ENCODE measurements at places on chromosomes 2 and 18.

- no peak for DNase-seq
Measured at GRCh38 chr2:236997069-236997715, 88.5 kb upstream of the COPS8 start.

DNA sequence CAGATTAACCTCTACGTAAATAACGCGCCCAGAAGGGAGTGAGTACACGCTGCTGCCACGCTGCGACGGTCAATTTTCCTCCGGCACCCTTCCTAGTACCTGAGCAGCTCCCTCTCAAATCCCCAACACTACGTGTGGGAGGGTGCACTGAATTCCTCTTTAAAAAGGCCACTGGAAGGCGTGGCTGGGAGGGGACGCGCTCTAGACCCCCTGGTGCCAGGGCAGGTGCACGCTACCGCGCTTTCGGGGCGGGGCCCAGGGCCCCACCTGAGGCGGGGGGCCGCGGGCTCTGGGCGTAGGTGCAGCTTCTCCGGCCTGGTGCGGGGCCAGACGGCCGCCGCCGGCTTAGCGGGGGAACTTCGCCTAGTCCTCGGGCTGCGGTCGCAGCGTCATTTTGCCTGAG lies 668 bp upstream of the ANKRD12 start:
- DNase-seq, result peak; percentile 12

DNA sequence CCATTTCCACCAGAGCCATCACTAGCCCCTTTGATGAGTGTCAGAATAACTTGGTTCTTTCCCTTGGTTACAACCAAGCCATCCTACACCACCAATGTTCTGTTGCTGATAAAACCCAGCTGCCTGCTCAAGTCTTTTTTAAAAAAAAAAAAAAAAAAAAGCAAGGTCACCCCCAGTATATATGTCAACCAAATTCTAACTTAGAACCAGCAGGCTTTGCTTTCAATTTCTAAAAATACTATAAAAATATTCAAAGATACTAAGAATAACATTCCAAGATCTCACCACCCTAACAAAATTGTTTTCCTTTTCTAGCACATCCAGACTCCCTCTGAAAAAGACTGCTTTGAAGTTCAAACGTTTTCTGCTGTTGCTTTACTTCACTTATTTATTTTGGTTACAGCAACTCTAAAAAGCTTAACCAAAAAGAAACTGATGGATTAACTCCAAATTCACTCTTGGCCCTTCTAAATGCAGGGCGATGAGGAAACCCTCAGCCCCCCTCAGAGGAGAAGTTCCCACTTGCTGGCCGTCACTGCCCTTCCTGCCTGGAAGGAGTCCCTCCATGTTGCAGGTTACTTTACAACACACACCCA lies 10.9 kb downstream of the UXS1 start:
- DNase-seq, result no peak

DNA sequence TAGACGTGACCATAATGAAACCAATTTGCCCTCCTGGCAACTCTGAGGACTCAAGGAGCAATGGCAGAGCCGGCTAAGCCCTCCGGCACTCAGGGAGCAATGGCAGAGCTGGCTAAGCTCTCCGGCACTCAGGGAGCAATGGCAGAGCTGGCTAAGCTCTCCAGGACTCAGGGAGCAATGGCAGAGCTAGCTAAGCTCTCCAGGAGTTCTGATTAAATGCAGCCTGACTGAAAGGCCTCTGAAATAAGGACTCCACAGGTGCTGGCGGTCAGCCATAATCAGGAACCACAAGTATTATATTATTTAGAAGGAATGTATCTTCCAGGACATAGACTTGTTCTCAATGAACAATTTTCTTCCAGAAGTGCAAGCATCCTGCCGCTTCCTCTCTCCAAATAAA lies 65.2 kb downstream of the C2orf76 start:
- DNase-seq, result no peak

GRCh38 chr18:44586782-44587524 lies 93.7 kb upstream of the SETBP1 start:
- DNase-seq, result no peak

GRCh38 chr18:47863041-47863440 lies 67.4 kb downstream of the SMAD2 start:
- DNase-seq, result no peak

- DNase-seq, result no peak
Measured at GRCh38 chr2:66306483-66306882, 128.4 kb upstream of the MEIS1 start.

- no peak for DNase-seq
Measured at GRCh38 chr2:145119225-145119624, 599.3 kb upstream of the ZEB2 start.

GRCh38 chr2:234254783-234255521 lies 204.4 kb downstream of the SPP2 start:
- DNase-seq, result no peak

- no peak for DNase-seq
Measured at GRCh38 chr18:56291294-56291693, 347.1 kb downstream of the TXNL1 start.

- no peak for DNase-seq
Measured at GRCh38 chr18:60295674-60296073, 76.9 kb downstream of the MC4R start.

GRCh38 chr2:86661333-86661732 lies 37.7 kb upstream of the RNF103 start:
- no peak for DNase-seq

- DNase-seq, result no peak
Measured at GRCh38 chr2:122238006-122238559, 482.6 kb downstream of the TSN start.

DNA sequence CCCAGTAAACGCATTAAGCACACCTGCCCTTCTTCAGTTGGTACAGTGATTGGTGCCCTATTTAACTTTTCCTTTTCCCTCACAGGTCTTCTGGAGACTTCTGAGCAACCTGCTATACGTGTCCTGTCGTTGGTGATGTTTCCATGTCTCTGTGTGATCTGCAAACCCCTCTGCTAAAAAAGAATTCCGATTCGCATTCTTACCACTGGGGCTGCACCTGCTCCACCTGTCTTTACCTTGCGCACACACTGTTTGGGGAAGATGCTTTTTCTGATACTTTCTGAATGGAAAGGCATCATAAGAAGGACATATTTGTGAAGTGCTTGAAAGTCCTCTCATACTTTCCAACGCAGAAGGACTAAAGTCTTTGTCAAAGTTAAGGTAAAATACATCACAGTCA lies 323.9 kb upstream of the SOX11 start:
- no peak for DNase-seq

DNA sequence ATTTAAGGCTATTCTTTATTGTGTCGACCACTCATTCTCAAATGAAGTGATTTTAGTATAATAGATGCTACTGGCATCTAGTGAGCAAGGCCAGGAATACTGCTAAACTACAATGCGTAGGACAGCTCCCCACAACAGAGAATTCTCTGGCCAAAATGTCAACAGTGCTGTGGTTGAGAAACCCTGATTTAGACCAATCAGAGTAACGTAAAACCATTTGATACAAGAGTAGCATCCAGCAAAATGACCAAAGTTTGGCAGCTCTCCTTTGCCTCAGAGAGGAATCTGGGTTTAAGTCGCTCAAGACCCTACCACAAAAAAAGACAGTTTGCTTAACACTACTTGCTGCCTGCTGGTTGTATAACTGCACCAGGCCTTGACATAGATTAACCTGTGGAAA lies 37.0 kb upstream of the TTN start:
- no peak for DNase-seq

- DNase-seq, result no peak
Measured at GRCh38 chr18:2114765-2115164, 456.5 kb downstream of the METTL4 start.

DNA sequence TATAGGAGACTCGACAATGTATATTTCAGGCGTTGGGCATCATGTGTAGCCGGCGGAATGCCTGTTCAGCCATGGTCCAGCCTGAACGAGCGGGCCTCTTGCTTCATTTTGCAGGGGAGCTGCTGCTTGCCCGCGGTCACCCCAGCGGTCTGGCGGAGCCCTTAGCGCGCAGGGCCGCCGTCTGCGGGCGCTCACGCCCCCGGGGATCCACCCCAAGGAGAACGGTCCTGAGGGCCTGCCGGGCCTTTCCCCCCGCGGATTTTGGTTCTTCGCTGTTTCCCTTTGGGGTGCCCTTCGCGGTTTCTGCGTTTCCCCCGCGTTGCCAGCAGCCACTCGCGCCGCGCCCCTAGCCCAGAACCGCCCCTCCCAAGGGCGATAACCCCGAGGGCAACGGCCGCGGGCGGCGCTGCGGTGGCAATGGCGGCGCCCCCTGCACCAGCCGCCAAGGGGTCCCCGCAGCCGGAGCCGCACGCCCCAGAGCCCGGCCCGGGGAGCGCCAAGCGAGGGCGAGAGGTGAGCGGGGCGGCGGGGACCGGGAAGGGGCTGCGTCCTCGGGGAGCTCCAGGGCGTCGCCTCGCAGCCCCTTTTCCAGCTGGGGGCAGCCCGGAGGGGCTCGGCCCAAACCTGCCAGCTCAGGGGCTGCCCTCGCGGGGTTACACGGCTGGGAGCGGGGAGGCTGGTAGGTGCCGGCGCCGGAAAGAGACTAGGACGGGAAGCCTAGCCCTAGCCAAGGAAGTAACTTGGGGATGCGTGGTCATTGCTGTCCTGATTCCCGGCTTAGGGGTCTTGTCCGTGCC lies at the start of gene MFSD2B:
TSS of gene MFSD2B (plus strand) at position 406 of the 797 bp plus-strand sequence. CDS start at position 418, 12 bp downstream.
- DNase-seq, result no peak

Measured in stimulated activated CD8-positive, alpha-beta memory T cell treated with anti-CD3 and anti-CD28 coated beads, Interleukin-7, amount 100 ng/mL, for 1 hour (primary cell).